Stimulated activated CD4-positive, alpha-beta T cell treated with anti-CD3 and anti-CD28 coated beads, Interleukin-12 subunit alpha, Interleukin-12 subunit beta, amount 100 ng/mL, for 4 hours (primary cell): ENCODE measurements at places on chromosomes 4 and X.

DNA sequence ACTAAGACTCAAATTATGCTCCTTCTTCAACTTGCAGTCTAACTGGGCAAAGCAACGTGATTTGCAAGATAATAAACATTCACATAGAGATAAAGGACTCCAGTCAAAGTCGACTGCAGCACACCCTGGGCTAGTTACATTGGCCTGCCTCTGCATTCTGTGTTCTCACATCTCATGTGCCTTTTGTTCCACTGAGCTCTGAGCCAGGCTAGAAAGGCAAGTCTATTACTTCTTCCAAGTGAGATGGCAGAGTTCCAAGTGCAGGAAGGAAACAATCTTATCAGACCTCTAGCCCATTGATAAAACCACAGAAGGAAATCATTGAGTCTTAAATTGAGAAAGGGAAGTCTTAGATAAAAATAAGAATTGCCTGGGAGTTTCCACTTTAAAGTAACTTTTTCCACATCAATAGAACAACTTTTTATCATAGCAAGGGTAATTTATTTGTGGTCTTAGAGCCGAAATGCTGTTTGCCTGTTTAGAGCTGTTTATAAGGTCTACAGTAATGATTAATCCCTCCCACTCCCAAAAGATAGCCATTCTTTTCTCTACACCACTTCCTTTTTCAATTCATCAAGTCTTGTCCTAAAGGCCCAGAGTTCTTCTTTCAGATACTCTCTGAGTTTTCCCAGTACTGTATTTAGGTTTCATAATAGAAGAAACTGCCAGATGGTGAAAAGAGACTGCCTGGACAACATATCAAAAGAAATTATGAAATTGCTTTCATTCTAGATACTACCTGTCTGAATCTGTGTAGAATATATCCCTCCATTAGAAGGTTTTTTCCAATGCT, 200.2 kb downstream of the GUCY2F start:
- DNase-seq: no peak

GRCh38 chr4:145530662-145531061, 49.0 kb downstream of the SMAD1 start:
- no peak for DNase-seq

DNA sequence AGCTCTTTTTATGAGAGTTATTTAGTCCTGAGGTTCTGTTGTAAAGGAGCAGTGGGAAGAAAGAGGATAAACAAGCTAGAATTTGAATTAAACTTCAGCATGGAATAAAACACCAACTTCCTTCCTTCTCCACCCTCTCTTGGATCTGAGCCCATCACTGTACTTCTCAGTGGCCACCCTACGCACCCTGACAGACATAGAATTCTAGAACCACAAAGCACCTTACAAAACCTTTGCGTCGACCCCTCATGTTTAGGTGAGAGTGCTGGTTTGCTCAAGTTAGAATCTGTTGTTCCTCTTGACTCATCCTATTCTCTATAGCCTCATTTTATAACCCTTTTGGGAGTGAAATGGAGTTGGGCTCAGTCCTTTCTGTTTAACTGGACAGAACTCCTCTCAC, 84.6 kb upstream of the RPL34 start:
- no peak for DNase-seq

GRCh38 chrX:118345464-118346257, at the start of gene WDR44:
TSS of gene WDR44 (plus strand) at chrX:118346106. CDS start at chrX:118346504, 398 bp downstream.
- DNase-seq: peak; percentile 86

DNA sequence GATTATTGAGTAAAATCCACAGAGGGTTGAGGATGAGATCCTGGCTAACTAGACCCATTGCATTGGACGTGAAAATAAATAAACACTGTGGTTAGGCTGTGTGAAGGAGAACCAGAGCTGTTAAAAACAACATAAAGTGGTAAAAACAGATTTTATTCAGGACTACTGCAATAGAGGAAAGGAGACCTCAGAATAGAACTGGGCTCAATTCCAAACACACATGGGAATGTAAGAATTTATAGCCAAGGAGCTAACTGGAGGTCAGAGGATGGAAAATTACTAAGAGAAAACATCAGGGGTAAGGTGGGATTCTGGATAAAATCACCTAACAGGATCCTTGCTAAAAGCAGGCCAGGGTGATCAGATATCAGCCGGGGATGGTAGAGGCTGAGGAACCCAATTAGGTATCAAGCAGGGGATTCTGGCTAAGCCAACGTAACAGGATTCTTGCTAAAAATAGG, 112.4 kb downstream of the RNF150 start:
- DNase-seq: no peak

DNA sequence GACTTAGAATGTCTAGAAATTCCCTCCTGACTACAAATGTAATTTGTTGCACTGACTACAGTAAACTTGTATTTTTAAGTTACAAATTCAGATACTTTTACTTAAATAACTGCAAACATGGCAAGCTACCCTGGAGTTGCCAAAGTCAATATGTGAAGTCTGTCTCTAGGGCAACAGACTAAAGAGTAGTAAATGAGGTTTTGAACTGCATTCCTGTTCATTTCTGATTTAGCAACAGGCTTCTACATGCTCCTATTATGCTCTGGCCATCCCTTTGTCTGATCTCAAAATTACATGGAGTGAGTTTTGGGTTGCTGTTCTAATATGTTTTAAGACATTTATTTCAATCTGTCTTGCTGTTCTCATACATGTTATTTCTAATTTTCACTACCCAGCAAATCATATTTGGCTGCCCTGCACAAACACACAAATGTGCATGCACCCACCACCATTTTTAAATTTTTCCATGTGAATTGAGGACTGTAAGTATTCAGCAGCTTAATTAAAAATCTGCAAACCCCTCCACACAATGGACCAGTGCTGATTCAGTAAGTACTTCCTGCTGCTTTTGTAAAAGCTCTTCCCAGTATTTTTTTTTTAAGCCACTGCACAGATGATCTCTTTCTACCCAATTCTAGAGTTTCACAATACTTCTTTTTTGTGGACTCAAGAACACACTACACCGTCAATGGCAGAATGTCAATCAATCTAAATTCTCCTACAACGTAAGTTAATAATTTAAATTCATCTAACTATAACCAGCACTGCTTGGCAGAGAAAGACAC, 26.7 kb downstream of the SH3RF1 start:
- DNase-seq: no peak

GRCh38 chr4:168119100-168119499, 26.8 kb downstream of the ANXA10 start:
- no peak for DNase-seq

- no peak for DNase-seq
These were observed 969.3 kb upstream of the FTHL17 start for GRCh38 chrX:32041181-32041580.
